ENCODE measurements at places on chromosomes 12 and 14.

DNA sequence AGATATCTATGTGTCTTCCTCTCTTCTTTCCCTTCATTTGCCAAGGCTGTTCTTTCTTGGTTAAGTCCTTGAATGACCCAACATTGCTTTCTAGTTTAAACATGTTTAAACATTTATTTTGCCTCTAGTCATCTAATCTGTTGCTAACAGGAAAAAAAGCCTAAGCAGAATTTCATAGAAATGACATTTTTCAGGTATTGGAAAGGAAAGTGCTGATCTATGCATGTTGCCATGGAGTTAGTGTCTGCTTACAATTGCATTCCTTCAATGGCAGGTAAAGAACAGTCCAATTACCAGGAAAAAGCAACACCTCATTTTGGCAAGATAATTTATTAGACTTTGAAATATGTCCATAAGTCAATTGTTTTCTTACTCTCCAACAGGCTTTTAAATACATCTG, 21.5 kb upstream of the SLC2A13 start:
- DNase-seq, result no peak

- DNase-seq, result no peak
Observed at GRCh38 chr12:108063192-108063591, 65.9 kb upstream of the WSCD2 start.

DNA sequence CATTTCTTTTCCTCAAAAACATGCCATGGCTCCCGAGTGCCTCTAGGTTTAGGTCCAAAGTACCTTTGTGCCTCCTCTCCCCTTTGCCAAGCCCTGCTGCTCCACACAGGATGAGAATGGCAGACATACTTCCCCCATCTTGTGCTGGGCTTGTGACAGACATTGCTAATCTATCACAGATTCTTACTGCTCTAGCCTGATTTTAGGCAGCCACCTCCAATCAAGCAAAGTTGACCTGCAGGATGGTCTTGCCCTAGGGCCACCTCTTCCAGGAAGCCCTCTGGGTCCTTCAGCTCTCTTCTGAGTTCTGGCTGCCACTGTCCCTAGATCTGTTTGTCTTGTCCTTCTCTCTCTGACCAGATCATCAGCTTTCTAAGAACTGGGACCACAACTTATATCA, 20.5 kb downstream of the FOXN4 start:
- no peak for DNase-seq

DNA sequence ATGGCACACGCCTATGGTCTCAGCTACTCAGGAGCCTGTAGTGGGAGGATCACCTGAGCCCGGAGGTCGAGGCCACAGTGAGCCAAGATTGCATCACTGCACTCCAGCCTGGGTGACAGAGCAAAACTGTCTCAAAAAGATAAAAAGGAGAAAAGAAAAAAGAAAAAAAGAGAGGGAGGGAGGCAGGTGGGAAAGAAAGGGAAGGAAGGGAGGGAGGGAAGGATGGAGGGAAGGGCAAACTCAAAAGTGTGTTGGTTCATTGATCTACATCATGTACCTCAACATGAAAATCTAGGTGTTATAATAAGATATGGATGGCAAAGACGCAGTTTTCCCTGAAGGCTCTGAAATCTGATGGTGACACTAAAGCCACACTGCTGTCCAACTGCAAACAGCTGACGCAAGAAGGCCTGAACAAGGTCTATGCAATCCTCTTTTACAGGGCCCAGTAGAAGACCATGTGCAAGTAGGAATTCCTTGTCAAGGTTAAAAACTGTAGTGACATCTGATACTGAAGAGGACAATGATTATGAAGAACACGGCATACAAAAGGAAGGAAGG, 143.6 kb downstream of the ITPR2 start:
- DNase-seq, result no peak

DNA sequence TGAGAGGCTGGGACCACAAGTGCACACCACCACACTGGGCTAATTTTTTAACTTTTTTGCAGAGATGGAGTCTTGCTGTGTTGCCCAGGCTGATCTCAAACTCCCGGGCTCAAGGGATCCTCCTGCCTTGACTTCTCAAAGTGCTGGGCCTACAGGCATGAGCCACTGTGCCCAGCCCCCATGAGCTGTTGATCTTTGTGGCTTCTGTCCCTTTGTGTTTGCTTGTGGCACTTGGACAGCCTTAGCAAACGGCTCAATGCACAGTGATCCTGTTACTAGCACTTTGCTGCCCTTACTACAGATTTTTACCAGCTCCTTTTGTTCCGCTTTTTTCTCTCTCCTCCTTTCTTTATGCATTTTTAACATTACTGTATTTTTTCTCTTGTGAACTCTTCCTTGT, 25.3 kb upstream of the EVL start:
- DNase-seq, result no peak

DNA sequence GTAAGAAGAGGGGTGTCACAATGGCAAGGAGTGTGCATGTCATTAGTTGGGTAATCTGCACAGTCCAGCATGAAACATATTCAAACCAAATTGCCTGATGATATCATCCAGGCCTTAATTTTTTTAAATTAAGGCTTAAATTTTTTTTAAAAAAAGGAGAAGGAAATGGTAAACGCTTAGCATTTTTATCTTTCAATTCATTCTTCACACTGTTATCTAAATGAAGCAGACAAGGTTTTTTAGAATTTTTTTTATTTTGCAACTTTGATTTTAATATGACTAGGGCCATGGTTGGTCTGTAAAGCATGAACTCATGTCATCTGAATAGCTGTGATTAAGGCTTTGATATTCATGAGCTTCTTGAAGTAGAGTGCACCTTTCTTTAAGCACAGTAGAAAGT, 362.5 kb downstream of the SYT1 start:
- DNase-seq, result no peak

DNA sequence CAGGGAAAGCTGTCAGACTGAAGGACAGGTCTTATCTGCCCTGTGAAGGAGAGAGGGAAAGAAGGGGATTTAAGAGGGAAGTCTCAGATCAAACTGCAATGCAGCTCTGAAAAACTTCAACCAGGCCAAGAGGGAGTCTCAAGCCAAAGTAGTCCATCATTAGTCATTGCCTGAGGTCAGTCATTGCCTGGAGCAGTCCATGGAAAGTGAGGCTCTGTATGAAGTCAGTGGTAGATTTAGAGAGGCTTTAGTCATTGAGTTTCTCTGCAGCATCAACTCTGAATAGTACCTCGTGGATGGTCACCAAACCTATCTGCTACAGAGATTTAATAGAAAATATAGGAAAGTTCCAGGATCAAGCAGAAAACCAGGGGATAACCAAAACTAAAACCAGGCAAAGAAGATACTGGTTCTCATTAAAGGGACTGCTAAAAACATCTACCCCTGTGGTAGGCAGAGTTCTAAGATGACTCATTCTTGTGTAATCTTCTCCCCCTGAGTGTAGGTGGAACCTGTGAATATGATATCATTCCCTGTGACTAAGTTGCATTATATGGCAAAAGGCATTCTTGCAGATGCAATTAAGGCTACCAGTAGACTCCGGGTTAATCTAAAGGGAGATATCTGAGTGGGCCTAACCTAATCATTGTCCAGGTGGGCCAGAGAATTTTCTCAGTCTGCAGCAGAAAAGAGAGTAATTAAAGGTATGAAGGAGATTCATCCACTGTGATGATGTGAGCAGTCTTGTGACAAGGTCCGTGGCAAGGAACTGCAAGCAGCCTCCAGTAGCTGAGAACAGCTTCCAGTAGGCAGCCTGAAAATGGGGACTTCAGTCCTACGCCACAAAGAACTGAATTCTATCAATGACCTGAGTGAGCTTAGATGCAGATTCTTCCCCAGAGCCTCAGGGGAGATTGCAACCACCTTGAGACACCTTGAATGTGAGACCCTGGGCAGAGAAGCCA, 123.1 kb downstream of the GALC start:
- no peak for DNase-seq

- DNase-seq, result peak; percentile 31
Observed at GRCh38 chr14:49982501-49982951, 89.6 kb downstream of the ARF6 start.

GRCh38 chr14:75981426-75982265, at the start of gene TGFB3:
Gene TGFB3, minus strand, starts transcription at chr14:75981995. Its CDS starts 1,102 bp downstream, at chr14:75980893.
- peak; percentile 45 for DNase-seq

DNA sequence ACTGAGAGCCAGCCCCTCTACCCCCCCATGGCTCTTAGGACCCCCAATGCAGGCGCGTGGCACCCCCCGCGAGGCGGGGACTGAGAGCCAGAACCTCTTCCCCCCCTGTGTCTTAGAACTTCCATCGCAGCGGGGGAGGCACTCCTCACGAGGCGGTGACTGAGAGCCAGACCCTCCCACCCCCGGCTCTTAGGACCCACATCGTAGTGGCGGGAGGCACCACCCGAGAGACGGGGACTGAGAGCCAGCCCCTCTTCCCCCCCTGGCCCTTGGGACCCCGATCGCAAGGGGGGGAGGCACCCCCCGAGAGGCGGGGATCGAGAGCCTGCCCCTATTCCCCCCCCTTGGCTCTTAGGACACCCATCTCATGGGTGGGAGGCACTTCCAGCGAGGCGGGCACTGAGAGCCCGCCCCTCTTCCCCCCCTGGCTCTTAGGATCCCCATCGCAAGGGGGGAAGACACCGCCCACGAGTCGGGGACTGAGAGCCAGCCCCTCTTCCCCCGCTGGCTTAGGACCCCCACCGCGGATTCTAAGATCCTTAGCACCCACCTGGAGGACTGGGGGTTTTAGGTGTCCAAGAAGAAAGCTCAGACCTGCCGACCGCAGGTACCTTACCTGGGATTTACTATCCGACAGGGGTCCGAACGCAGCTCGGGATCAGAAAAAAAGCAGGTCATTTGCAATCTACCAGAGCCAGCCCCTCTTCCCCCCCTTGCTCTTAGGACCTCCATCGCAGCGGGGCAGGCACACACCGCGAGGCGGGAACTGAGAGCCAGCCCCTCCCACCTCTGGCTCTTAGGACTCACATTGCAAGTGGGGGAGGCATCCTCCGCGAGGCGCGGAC, 44.9 kb downstream of the DDX11 start:
- DNase-seq, result peak; percentile 67

- DNase-seq, result no peak
Observed at GRCh38 chr12:95169368-95169767, 47.9 kb downstream of the FGD6 start.
